CD4-positive, alpha-beta T cell (primary cell): ENCODE measurements at places on chromosomes 2 and 18.

DNA sequence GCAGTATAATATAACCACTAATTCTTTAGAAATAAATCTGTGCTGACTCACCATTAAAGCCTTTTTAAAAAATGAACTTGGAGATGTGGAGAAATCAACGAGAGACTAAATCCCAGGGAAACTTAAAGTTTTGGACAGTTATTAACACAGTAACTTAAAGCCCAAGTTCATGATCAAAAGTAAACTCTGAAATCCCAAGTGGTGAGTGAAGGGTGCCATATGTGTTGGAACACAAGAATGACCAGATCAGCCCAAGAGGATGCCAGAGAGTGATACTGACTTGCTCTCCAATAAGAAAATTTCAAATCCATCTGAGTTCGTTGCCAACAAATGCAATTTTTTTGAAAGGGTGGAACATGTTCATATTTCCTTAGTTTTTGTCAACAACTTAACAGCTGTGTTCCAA is 838.1 kb upstream of the ACVR2A start:
- DNase-seq, result no peak

DNA sequence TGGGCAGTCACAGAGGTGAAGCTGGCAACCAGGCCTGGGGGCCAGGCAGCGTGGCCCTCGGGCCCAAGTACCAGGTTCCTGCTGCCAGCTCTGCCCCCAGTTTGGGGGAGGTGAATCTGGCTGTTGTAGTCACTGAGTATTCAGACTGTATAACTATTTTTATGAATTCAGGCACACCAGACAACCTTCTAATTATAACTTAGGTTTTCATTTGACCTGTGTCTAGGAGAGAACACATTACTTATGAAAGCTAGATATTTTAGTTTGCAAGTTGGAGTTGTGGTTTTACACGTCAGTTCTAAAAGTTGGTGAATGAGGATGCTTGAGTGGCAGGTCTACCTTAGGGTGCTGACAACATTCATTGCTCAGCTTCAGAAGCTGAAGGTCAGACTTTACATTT is 71.7 kb downstream of the LIMS1 start:
- no peak for DNase-seq

DNA sequence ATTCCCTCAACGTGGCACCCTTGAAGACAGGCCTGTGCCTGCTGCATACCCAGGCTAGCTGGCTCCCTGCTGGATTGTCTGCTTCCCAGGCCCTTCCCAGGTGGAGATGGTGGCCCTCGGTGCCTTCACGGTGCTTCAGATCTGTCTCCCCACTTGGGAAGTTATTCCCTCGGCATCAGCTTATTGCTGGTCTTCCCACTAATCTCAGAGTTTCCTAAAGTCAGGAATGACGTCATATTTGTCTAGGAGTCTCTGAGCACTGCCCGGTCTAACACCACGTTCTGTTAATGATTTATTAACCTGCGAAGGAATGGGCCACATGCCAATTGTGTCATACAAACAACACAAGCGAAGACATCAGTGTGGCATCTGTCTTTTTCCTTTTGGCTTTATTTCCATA is 269.8 kb upstream of the ID2 start:
- no peak for DNase-seq

GRCh38 chr2:152452256-152452973 is 117.4 kb downstream of the FMNL2 start:
- DNase-seq, result no peak

DNA sequence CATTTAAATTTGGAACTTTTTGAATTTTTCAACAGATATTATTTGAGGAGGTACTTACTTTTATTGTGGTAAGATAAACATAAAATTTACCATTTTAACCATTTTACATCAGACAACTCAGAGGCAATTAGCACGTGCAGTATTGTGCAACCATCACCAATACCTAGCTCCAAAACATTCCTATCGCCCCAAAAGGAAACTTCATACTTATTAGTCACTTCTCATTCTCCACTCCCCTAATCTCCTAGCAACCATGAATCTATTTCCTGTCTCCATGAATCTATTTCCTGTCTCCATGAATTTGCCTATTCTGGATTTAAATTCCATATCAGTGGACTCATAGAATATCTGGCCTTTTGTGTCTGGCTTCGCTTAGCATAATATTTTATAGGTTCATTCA is 69.9 kb upstream of the FAM136A start:
- no peak for DNase-seq

GRCh38 chr2:124978597-124978996 is 953.5 kb downstream of the CNTNAP5 start:
- DNase-seq, result no peak

DNA sequence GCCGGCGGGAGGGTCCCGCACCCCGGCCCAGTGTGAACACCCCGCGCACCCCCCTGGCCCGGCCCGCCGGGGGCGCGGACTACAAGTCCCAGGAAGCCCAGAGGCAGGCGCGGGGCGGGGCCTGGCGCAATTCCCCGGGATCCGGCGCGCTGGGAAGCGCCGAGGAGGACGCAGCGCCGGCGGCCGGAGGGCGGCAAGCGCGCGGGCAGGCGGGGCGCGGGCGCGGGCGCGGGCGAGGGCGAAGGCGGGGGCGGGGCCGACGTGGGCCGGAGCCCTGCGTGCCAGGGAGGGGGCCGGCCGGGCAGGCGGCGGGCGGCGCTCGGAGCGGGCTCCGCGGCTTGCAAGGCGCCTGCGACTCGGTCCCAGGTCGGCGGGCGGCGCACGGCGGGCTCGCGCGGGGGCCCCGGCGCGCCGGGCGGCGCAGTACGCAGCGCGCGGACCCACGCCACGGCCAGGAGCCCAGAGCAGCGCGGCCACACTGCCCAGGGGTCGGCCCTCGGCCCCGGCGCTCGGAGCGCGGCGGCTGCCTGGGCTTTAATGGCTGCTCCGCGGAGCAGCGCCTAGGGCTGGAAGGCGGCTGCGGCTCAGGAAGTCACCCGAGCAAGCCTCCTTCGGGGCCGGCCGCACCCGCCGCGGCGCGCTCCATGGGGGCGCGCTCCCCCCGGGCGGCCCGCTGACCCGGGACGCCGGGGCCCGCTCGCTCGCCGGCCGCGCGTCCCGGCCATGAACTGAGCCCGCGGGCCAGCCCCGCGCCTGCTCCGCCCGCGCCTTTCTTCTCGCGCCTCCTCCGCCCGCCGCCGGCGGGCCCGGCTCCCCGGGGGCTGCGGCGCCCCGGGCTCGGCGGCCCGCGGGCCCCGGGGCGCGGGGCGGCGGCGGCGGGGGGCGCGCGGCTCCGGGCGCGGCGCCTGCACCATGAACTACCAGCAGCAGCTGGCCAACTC is at the start of gene AGAP1:
AGAP1 (plus strand) TSS at position 269 of the 941 bp plus-strand sequence.
- DNase-seq, result no peak

- DNase-seq, result no peak
These were observed 164.0 kb downstream of the DTNA start for GRCh38 chr18:34873986-34874580.

- DNase-seq, result no peak
These were observed 137.0 kb upstream of the BOD1L2 start for GRCh38 chr18:57009844-57010243.

DNA sequence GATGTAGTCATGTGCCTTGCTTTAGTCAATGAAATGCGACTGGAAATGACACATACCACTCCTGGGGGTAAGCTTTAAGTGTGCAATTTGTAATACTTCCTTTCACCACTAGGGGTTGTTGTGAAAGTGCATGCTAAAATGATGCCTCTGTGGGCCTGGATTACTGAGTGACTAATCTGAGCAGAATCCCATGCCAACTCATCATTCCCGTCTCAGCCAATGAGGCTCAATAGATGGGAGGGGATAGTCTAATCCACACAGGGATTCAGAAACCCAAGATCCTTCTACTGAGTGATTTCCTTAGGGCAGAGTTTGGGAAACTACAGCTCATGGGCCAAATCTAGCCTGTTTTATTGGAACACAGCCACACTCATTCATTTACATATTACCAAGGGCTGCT is 54.0 kb downstream of the HRH4 start:
- no peak for DNase-seq

DNA sequence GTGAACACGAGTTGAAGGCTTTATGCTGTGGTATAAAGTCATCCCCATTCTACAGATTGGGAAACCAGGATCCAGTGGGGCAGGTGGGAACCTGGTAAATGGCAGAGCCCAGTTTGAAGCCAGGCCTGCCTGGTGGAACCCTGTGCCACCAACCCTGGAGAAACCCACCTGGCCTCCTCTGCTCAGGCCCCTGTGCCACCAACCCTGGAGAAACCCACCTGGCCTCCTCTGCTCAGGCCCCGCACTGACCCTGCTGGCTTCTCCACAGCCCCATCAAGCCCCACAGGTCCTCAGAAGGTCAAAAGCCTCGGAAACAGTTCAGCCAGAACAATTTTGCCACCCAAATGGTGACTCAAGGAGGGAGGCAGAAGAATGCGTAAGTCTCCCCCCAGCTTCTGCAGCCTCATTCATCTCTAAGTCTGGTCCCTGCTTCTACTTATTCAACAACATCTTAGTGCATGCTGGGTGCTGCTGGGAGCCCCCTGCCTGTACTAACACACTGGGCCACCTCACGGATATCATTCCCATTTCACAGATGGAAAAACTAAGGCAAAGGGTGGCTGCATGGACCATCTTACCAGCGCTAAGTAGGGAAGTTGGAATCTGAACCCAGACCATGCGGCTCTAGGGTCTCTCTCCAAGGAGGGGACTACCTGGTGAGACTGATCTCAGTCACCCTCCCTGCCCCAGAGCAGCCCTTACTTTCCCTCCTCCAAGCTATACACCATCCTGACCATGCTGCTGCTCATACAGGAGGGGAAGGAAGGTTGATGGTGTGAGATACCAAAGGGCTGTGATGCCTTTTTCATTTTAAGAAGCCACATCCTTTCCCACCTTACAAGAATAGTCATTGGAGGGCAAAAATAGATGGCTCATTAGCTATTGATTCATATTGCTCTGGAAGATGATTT is 93.7 kb upstream of the ID2 start:
- no peak for DNase-seq

DNA sequence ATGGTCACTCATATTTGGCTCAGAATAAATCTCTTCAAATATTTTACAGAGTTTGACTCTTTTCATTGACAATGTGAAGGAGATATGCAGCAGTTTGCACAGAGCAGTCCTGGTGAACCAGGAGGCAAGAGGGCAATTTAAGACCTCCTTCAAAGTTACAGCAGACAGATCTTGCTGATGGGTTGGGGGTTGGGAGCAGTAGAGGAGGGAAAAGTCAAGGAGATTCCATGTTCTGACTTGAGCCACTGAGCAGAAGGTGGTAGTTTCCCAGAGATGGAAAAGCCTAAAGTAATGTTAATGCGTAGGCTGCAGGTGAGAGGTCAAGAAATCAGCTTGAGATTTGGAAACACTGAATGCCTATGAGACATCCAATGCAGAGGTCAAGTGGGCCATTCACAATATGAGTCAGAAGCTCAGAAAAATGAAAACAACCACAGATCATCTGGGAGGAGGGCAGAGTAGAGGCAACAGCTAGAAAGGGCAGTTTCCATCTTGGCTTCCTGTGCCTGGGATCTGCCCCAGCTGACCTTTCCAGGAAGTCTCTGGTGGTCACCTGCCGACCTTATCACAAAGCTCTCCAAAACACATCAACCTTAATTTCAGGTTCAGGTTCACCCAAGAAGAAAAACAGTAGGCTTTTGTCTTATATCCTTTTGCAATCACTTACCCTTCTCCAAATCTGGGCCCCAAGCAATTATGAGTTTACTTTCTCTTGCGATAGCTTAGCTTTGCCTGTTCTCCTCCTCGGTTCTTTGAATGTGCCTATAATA is 197.5 kb upstream of the ARL4C start:
- no peak for DNase-seq

DNA sequence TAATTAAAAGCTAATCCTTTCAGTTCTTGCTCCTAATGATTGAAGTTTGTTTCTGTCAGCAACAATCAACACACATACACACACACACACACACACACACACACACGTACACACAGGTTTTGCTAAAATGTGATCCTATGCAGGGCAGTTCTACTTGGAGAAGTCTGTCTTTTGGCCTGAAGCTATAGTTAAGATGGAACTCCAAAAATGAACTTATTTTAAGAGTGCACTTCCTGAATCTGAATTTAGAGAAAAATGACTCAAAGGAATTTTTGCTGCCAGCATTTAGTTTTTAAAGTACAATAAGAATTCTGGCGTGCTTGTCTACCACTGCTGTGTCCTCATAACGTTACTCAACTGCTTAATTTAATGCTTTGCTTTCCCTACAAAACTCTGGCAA is 6.6 kb downstream of the GALNT5 start:
- DNase-seq, result no peak

- DNase-seq, result no peak
These were observed 258.6 kb downstream of the SRBD1 start for GRCh38 chr2:45352506-45352905.

GRCh38 chr2:202290316-202290715 is 24.8 kb downstream of the NOP58 start:
- no peak for DNase-seq

- no peak for DNase-seq
These were observed 133.9 kb upstream of the KLHL14 start for GRCh38 chr18:32906506-32907310.

GRCh38 chr2:132372276-132372675 is 44.3 kb upstream of the GPR39 start:
- no peak for DNase-seq

DNA sequence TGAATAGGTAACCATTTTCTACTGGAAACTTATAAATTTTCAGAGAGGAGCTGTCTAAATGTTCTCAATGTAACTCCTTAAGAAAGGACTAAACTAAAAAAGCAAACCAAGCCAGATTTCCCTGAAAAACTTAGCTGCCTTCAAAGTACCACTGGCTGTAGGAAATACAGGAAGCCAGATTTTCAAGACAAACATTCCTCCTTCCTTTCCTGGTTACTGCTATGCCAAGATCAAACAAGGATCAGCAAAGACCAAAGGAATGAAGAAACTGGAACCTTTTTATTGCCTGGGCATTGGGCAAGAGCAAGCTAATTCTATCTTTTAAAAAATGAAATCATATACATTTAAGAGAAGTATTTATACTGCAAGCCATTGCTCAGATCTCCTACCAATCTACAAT is 212.7 kb downstream of the DYM start:
- no peak for DNase-seq

DNA sequence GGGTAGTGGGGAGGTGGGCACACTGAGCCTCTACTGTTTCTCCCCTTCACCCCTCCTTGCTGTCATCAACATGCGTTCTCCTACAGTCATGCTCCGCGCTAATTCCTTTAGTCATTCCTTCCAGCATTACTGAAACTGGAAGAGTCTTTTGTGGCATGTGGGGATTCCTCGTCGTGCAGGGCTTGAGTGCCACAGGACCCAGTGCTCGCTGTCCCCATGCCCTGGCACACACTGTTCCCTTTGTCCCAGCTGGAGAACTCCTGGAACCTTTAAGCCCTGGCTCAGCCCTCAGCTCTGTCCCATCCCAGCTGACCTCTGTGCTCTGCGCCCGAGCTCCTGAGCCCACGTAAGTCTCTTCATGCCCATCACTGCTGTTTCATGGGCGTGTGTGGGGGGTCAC is 42.1 kb downstream of the ODC1 start:
- no peak for DNase-seq

DNA sequence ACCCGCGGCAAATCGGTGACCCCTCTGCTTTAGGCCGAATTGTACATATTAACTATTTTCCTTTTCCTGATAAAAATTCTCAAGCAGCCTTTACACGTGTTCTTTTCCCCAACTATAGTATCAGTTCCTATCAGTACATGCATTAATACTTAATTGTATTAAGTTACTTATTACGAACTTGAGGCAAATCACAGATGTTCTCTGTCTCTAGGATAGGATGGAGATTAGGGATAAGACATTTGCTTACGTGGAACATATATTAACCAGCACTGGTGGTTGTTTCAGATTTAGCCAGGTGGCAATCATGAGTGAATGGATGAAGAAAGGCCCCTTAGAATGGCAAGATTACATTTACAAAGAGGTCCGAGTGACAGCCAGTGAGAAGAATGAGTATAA is 675 bp downstream of the GEMIN6 start:
- DNase-seq, result no peak
